ENCODE measurements at places on chromosomes 7 and 10. TPM values are rescaled to one million over a fixed set of nuclear protein-coding genes. Genes with fewer than 3 reads are reported as not detected.
A peak's percentile ranks its signal among the peaks of the same experiment; 100 is the strongest.

DNA sequence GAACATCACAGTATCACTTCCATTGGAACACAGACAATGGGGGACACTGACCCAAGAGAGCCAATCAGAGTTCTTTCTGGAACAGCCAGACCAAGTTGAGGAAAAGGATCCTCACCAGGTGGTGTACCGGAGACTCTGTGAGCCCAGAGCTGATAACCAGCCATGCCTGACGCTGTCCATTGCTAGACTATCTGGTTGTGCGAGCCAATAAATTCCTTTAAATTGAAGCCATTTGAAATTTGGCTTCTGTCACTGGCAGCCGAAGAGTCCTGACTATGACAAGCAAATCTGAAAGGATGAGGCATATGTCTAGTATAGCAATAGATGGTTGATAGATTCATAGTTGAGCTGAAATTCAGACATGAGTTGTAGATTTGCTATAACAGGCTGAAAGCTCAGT, 3.1 kb upstream of the LHPP start:
- no peak for DNase-seq

Gene C10orf53
- not detected for total RNA-seq

DNA sequence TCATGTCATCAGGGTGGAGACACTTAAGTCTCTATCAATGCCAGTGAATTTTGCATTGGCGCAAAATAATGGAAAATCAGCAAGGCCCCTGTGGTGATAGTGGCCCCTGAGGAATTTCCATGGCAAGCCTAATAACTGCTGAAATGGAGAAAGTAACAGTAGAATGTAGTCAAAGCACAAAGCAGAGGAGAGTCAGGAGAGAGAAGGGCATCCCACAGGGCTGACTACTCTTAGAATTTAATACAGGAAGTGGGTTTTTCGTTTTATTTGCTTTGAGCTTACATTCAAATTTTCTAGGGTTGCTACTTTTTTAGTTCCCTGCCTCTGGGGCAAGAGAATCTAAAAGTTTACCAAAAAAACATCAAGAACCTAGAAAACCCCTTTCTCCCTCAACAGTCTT, 39.0 kb downstream of the BZW2 start:
- peak; percentile 27 for DNase-seq

GRCh38 chr7:50677638-50677996, 105.1 kb downstream of the GRB10 start:
- DNase-seq = no peak

DNA sequence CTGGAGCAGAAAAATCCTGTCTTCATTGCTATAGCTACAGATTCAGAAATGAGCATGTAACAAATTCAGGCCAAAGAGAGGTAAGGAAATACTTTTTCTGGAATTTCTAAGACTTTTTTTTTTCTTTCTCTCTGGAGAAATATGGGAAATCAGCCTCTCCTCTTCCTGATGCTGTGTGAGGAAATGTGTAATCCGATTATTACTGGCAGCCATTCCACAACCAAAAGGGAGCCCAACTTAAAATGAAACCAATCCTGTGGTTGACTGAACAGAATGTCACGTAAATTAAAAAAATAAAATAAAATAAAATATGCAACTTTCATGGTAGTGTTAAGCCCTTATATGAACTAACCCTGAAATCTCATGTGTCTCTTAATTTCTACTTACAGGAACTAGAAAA, 10.7 kb upstream of the POT1 start:
- no peak for DNase-seq
